ENCODE measurements at places on chromosomes 1 and 21.
A peak's percentile ranks its signal among the peaks of the same experiment; 100 is the strongest.

DNA sequence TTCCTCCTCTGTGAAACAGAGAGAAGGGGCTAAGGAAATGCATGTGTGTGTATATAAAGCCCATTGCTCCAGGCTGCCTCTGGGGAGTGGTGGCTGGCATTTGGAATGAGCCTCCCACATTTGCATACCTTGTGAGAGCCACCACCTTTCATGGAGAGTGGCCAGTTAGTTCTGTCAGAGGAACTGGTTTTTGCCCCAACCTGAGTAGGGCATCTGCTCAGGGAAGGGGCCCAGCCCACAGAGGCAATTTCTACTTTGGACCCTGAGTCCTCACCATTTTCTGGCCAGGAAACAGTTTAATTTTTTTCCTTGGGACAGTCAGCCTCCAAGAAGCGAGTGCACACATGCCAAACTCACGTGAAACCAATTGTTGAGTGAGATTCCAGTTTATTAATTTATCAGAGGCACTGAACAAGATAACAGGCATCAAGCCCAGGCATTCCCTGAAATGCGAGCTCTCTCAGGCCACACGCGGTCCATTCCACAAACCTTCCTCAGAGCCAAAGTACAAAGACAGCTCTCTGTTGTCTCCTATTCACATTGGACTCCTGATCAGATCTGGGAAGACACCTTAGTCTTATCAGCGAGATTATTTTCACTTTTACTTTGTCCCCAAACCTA is 1.0 kb upstream of the SLC6A9 start:
- DNase-seq, result no peak

- no peak for DNase-seq
Observed at GRCh38 chr1:159171688-159172501, 480 bp downstream of the CADM3 start.

DNA sequence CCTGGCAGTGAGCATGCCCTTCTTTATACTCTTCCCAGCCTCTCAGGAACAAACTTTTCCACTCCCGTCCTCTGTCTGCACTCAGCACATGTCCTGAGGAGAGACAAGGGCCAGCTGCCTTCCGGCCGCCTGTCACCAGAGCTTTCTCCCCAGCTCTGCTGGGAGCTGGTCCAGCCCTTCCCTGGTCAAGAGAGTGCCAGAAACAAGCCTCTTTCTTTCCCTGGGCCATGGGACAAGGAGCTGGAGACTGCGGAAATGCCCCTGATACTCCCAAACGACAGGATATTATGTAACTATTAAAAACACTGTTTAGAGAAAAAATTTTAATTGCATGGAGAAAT is 10.4 kb downstream of the LAMB3 start:
- no peak for DNase-seq

DNA sequence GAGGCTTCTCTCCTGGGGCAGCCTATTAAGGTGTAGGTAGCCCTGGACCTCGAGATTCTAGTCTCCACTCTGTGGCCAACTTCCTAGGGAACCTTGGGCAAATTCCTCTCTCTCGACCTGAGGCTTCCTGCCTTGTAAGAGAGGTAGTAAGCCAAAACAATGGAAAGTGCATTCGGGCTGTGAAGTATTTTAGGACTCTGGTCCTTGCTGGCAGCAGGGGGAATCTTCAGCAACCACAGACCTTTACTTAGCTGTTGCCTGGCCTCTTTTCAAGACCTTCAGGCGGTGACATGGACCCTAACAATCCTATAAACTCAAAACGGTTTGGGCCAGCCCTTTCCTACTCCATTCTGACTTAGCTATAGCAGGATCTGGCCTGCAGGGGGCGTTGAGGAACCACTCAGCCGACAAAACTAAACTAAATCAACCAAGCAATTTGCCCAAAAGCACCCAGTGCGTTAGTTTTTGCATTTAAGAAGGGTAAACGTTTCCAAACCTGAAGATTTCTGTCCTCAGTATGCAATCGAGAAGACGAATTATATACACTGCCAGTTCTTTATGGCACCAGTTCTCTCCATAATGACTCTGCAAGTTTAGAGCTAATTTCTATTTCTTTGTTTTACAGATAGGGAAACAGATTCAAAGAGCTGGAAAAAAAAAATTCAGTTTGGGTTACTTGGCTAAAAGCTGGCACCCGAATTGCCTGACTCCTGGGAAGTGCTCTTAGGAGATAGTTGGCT is 10.9 kb upstream of the SESN2 start:
- DNase-seq, result peak; percentile 88

GRCh38 chr1:24657781-24658180 is 14.7 kb downstream of the SRRM1 start:
- no peak for DNase-seq

DNA sequence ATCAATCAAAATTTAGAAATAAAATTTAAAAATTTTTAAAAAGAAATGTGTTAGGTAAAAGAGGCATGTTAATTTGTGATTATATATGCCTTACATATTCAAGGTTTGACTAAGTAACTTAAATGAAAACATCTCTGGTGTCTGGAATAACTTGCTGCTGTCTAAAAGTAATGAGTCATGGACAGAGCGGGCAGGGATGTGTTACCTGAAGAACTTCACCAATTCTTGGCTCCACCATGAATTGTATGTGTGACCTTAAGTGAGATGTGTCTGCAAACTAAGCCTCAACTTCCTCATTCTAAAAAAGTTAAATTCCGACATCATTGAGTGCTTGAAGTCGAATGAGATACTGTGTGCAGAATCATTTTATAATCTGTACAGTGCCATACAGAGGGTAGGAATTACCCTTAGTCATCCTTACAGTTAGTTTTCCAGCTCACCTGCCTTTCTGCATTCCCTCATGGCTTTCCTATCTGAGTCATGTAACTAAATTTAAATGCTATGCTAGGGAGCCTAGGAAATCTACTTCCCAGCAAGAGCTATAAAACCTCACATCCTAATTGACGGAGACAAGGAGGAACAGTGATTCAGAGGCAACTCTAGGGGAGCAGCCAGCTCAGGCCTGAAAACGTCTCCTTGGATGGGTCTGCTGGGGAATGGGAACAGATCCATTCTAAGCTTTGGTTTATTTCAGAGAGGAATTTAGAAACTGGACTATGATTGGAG is 100.7 kb upstream of the TSPAN2 start:
- DNase-seq, result no peak

DNA sequence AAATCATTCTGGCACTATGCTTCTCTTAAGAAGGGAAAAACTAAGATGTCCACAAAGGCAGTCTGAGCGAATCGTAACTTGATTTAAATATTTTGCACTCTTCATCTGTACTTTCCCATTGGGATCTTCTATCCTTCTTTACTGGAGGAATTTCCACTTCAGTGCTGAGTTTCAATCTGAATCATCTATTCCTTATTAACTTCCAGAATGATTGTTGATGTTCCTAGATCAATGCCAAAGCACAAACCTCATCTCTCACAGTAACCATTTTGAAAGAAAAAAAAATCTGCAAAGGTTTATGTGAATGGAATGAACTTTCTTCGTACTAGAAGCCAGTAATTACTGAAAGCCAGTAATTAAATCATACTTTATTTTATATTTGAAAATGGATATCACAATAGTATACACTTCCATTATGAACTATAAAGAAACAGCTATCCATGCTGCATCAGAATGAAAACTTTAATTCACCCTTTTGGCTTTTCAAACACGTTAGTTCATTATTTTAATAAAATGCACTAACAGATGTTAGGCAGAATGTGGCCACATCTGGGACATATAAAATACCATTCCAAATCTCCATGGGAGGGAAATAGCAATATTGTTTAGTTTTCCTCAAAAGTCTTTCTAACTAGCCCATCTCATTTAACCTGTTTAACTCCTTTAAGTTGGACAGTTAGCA is 5.5 kb upstream of the RNF2 start:
- no peak for DNase-seq

GRCh38 chr1:202205523-202206190 is 12.1 kb downstream of the LGR6 start:
- peak; percentile 18 for DNase-seq

DNA sequence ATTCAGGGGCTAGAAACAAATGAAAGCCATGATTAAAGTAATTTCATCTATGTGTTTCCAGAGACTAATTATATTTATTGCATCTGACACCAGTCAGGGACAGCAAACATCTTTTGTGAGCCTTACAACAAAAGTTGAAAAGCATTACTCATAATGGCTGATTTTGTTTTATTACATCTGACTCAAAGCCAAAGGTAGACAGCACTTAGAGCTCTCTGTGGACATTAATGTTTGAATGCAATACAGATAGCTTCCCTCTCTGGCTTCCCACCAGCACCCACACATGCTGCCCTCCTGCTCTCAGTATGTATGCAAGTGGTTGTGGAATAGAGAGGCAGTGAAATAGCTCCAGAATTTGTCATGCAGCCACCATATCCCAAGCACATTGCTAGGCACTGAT is 198.7 kb downstream of the SETD4 start:
- DNase-seq, result no peak

GRCh38 chr1:179038528-179039281 is 13.0 kb downstream of the FAM20B start:
- no peak for DNase-seq

- no peak for DNase-seq
Observed at GRCh38 chr1:63435161-63435560, 67.7 kb downstream of the ALG6 start.

DNA sequence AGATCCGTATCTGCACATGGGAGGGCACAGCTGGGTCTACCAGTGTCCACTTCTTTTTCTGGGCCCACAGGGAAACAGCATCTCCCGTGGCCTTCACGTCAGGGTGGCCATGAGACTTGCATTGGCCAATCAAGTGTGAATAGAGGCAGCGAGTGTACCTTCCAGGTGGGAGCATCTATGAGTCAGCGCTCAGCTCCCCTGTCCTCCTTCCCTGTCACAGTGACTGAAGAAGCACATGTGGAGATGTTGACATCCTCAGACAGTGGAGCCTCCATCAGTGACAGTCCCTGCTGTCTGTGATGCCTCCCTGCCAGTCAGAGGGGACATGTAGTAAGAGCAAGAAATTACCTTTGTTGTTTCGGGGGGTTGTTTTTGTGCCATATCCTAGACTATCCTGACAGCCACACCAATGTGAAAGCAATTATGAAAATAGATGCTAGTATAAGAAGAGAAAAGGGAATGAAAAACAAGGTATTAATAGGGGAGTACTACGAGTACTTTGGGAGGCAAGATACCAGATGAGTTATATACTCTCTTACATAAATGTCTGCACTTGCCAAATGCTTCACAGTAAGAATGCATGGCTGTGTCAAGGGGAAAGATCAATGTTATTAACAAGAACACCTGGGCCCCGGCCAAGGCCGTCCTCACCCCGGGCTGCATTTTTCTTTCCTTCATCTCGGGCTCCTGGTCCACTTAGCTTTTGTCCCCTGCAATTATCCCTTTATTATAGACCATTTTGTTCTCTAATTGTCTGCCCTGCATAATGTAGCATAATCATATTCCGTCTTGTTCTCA is 86.0 kb downstream of the MATN1 start:
- no peak for DNase-seq

- no peak for DNase-seq
Observed at GRCh38 chr1:8161546-8162105, 135.5 kb upstream of the ERRFI1 start.

- DNase-seq, result no peak
Observed at GRCh38 chr1:218516526-218516925, 171.4 kb downstream of the TGFB2 start.

- no peak for DNase-seq
Observed at GRCh38 chr1:14485285-14485684, 113.2 kb upstream of the KAZN start.

DNA sequence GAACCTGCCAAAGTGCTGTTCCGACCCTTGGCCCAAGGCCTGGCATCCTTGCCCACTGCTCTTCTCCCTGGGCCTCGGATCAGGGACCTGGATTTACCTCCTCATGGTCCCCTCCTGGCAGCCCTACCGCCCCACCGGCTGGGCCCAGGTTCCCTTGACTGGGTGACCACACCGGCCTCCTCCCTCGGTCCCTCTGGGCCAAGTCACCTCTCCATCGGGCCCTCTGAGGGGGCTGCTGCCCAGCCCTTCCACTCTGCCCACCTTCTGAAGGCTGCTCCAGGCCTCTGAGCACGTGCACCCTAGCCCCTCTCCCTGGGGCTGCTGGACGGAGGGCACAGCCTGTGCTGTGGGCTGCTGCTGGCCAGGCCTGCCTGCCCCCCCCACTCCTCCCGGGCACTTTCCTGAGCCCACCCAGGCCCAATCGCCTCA is 9.3 kb upstream of the MMEL1 start:
- no peak for DNase-seq

- DNase-seq, result no peak
Observed at GRCh38 chr1:107151295-107151694, 10.5 kb downstream of the NTNG1 start.

DNA sequence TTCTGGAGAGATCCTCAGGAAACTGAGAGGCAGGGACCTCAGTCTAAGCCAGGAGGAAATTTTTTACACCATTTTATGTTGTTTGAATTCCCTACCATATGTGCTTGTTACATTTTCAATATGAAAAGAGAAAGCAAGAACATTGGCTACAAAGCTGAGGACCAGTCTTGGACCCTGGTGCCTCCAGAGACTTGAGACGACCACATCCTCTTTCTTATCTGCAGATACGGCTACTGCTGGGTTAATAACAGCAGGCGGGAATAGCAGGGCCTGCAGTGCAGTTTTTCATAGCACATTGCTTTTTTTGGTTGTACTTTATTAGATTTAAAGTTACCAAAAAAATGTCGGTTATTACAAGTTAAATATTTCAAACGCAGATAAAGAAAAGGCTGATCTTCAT is 3.9 kb downstream of the KDM4A start:
- DNase-seq, result no peak

- no peak for DNase-seq
Observed at GRCh38 chr1:180431683-180432082, 70.7 kb downstream of the ACBD6 start.

- DNase-seq, result no peak
Observed at GRCh38 chr1:239516579-239516978, 130.2 kb downstream of the CHRM3 start.

DNA sequence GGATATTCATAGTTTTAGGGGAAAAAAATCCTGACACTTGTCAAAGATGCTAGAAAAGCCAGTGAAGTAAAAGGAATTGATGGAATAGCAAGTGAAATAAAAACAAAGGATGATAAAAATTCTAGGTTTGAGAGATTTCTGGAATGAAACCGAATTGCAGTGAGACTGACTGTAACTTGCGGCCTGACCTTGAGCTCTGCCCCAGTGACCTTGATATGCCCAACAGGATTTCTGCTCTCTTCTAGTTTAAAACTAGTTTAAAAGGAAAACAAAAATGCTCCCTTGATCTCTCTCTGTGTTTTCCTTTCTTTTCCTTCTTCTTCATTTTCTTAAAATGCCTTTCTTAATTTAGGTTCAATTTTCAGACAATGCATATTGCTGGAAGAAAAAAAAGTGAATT is 54.9 kb upstream of the IFI44L start:
- DNase-seq, result no peak

Data from CD4-positive, alpha-beta T cell treated with Interleukin-6 for 4 hours (primary cell).